ENCODE measurements at places on chromosomes 2 and 18.

DNA sequence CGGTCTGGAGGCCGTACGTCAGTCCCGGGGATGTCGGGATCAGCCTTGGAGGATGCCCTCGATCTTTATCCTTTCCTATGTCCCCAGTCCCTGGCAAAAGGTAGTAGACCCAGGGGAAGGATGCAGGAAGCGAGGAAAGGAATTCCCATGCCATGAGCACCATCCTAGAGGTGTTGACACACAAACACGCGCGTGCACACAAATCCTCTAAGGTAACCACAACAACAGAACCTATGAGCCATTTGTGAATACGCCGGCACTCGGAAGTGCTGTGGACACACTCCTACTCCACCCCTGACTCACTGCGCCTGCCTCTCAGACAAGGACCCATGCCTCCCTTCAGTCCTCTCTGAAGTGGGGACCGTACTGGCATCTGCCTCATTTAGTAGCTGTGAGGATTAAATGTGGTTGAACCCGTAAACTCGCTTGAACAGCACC is 11.3 kb upstream of the MLPH start:
- no peak for DNase-seq

DNA sequence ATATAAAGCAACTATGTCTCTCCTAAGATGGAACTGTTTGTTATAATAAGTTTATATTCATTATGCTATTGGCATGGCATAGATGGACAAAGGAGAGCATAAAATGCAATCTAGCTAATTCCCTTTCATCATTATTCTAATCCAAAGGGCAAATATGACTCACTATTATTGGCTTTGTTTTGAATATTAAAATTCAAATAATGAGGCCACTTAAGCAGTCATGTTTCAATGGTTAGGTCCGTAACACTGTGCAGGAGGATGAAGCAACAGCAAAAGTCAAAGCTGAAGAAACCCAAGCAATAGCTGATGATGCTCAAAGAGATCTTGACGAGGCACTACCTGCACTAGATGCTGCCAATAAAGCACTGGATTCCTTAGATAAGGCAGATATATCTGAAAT is 177.1 kb downstream of the TRABD2A start:
- no peak for DNase-seq

DNA sequence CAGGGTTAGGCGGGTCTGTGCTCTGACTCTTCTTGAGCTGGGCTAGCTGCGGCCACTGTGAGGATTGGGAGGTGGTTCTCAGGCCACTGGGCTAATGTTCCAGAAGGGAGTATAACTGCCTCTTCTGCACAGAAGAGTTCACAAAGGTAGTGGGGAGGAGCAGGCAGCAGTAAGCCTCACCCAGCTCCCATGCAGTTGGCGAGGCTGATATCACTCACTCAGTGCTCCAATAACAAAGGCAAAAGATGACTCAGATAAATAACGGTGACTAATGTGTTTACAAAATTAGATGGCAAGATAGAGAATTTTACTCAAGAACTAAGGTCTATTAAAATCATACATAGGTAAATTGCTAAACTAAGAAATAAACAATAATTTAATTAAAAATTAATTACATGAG is 174.2 kb upstream of the TMEM200C start:
- DNase-seq, result no peak

DNA sequence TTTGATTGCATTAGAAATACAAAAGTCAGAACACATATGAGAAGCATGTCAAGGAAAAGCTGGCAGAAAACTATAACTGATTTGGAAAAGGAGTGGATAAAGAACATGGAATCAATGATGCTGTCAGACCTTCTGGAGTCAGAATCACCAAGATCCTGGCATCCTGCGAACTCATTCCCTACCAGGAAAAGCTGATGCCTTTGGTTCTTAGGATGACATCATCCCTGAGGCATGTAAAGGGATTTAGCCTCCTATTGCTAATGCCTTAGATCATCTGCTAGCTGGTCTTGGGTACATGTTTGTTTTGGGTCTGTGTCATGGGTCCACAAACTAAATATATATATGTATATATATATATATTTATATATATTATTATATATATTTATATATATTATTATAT is 680.7 kb downstream of the EPHA4 start:
- no peak for DNase-seq

- no peak for DNase-seq
These were observed 112.5 kb upstream of the CREB1 start for GRCh38 chr2:207417301-207417718.

GRCh38 chr2:186910996-186911395 is 62.0 kb upstream of the ZSWIM2 start:
- no peak for DNase-seq

- no peak for DNase-seq
These were observed 187.1 kb downstream of the NRP2 start for GRCh38 chr2:205869439-205869838.

GRCh38 chr2:190090148-190090547 is 27.6 kb upstream of the MSTN start:
- DNase-seq, result no peak

GRCh38 chr2:43033466-43034241 is 192.8 kb downstream of the ZFP36L2 start:
- no peak for DNase-seq

- DNase-seq, result no peak
These were observed 250.0 kb downstream of the SOX11 start for GRCh38 chr2:5942204-5942603.

DNA sequence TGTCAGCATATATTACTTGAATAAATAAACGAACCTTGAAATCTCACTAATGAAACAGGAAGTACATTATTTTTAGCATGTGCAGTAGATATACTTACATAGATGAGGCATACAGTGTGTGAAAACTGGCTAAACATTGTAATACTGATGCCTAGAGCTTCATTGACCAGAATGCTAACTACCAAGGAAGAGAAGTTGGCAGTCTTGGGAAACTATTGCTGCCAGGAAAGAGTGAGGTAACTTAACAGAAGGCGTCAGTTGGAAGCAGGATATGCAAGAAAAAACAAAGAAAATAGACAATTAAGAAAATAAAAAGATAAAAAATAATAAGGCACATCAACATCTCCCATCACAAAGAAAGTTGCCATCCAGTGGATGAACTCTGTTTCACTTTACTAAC is 963.0 kb downstream of the TDRD15 start:
- no peak for DNase-seq

- DNase-seq, result no peak
These were observed 92.5 kb downstream of the SP3 start for GRCh38 chr2:173872714-173873113.

DNA sequence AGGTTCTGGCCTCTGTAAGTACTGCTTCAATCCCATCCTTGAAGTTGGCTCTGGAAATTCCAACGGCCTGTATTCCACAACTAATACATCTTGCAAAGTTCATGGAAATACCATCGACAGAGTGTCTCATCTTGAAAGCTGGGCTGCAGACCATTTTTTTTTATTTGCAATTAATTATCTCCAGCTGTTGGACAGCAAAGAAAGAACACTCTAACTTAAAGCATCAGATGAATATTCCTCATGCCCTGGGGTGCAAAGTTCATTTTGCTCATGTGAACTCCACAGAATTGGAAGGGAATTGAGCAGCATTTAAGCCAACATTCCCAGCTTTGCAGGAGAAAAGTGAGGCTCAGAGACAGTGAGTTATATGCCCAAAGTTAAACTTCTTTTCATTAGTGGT is 96.5 kb upstream of the PIEZO2 start:
- no peak for DNase-seq

GRCh38 chr18:8882632-8883408 is 177.5 kb downstream of the MTCL1 start:
- DNase-seq, result no peak

DNA sequence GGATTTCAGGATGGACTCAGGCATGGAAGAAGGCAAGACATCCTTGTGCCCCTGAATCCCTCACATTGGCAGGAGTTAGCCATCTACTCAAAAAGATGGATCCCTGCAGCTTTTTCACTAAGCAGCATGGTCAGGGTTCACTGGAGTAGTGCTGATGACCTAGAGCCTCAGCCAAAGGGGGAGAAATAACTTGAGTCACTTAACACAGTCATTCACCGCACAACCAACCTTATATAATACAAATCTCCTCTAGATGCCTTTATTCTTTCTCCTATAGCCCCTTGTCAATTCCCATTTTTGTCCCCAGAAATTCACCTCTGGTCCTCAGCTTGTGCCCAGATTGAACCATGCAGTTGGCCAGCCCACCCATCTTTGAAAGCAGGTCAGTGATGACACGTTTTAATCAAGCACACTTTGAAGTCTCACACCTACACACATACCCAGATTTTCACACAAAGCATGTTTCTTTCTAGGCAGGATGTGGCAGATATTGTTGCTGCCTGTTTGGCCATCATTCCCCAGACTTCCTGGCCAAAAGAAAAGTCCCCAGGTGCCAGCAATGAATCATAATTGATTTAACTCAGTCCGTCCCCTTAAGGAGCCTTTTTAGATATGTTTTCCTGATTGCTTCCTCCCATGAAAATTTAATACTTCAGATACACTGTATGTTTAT is 84.2 kb downstream of the LBH start:
- no peak for DNase-seq

- no peak for DNase-seq
These were observed 33.7 kb upstream of the MCM6 start for GRCh38 chr2:135909976-135910375.

- DNase-seq, result no peak
These were observed 415.6 kb upstream of the SALL3 start for GRCh38 chr18:78564030-78564429.

- no peak for DNase-seq
These were observed 53.4 kb upstream of the RALBP1 start for GRCh38 chr18:9421901-9422327.

DNA sequence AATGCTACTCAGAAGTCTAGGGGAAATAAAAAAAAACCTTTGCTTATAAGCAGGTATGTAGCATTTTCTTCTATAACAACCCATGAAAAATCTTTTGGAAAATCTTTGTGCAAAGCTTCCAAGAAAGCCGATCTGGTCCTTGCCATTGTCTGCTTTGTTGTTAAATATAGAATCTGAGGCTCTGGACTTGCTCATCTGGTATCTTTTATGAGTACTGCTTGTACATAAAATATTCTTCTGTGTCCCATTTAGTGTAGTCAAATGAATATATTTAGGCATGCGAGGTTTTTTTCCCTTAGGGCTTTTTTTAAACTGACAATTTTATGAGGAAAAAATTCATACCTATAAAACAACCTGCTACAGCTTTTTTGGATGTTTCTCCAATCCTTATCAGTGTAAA is 45.0 kb upstream of the RMND5A start:
- no peak for DNase-seq

- peak; percentile 26 for DNase-seq
These were observed 82.0 kb downstream of the MREG start for GRCh38 chr2:215931256-215931903.

DNA sequence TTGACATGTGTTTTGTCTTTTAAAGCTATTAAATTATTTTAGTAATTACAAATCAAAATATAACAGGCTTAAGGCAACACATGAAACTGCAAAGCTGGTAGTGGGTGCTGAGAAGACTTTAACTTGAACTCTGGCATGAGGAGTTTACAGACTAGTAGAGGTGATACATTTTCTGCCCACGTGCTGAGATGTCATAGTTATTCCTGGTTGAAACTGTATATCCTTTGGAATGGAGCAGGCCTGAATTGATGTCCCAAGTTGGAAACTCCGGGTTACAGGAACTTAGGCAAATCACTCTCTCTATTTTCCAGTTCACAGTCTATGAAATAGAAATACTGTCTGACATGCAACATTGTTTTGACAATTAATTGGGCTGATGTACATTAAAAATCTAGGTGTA is 177.1 kb upstream of the NOL4 start:
- DNase-seq, result no peak

Data from GM12892 (cell line).